Stimulated activated CD8-positive, alpha-beta memory T cell treated with anti-CD3 and anti-CD28 coated beads, Interleukin-2, amount 100 ng/mL, for 48 hours (primary cell): ENCODE measurements at places on chromosomes 3 and 15.

DNA sequence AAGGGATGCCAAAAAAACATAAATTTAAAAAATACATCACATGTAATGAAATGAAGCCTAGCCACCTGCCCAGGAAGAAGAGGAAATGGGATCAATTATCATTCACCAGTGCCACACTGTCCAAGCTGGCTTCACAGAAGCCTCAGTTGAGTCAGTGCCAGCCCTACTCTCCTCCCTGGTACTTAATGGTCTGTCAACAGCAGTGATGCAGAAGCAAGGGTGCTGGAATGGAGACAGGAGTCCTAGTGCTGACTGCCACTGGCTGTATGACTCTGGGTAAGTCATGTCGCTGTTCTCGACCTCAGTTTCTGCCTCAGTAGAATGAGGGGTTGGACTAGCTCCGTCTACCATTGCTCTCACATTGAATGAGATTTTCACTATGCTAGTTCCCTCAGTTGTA is 78.5 kb upstream of the LARS2 start:
- DNase-seq: no peak

DNA sequence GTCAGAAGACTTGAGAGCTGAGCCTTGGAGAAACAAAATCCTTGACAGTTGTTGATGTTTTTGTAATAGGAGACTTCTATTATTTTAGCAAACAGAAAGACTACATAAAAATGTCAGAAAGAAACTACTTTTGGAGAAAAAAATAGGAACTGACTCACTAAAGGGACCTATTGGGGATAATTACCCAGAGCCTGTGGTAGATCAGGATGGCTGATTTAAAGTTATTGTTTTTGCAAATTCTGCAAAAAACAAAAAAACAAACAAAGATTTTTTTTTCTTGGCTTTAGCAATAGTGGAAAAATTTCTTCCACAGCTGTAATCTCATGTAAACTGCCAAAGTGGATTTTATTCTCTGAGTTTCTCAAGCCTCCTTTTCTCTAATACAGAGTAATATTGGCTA is 101.5 kb upstream of the SATB1 start:
- DNase-seq: no peak

GRCh38 chr3:181711325-181712135 is at the start of gene SOX2:
SOX2 (plus strand) TSS chr3:181711925; CDS start chr3:181712361, 436 bp downstream.
- DNase-seq: no peak

- DNase-seq: no peak
Observed at GRCh38 chr15:70763950-70764730, 782 bp upstream of the UACA start.

- DNase-seq: no peak
Observed at GRCh38 chr3:27990837-27991236, 250.6 kb upstream of the CMC1 start.

- no peak for DNase-seq
Observed at GRCh38 chr3:46715507-46716175, 2.0 kb downstream of the PRSS50 start.

- DNase-seq: no peak
Observed at GRCh38 chr3:154301561-154301960, 22.7 kb downstream of the DHX36 start.

GRCh38 chr15:77858792-77859490 is 218.6 kb downstream of the TBC1D2B start:
- DNase-seq: no peak

DNA sequence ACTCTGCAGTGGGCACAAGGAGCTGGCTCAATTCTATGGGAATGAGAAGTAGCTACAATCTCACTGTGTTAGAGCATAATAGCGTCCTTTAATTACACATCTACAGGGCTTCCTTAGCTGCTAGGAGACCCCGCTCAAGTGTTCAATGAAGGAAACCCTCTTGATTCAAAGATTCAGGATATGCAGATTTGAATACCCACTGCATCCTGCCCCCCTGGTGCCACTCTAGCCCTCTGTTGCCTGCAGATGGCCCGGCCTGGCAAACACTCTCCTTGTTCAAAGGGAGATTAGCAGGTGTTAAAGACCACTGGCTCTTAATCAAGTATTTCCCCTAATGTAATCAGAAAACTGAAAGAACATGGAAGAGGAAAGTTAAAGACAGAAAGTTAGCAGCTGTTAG is 356.6 kb downstream of the VGLL3 start:
- DNase-seq: no peak

DNA sequence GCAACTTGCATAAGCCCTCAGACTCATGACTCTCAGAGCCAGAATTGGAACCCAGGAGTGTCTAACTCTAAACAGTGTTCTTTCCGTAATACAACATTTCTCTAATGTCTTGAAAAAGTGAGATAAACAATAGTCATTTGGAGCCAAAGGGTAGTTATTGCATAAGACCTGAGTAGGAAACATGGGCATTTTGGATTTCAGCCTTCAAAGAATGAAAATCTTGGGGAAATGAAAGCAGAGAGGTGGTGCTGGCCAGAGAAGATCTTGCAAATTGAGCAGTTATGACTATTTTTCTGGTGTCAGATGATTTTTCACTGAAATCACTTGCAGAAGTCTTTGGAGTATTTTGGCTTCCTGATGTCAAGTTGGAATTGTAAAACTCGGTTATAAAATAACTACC is 379.4 kb downstream of the DIPK2A start:
- no peak for DNase-seq

DNA sequence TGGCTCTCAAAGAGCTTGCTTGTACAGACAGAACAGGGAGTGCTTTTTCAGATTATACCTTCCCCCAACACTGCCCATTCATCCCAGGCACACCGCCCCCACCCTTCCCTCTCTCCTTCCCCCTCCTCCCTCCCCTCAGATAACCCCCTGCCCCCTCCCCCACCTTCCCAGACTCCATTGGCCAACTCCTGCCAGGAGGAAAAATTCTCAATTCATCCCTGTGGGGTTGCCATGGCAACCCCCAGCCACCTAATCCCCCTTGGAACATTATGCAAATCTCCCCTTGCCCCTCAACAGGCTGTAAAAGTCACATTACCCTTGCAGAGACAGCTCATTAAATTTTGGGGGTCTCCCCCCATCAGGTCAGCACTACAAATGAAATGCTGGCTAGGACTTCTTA is 14.3 kb downstream of the TLE3 start:
- DNase-seq: no peak

DNA sequence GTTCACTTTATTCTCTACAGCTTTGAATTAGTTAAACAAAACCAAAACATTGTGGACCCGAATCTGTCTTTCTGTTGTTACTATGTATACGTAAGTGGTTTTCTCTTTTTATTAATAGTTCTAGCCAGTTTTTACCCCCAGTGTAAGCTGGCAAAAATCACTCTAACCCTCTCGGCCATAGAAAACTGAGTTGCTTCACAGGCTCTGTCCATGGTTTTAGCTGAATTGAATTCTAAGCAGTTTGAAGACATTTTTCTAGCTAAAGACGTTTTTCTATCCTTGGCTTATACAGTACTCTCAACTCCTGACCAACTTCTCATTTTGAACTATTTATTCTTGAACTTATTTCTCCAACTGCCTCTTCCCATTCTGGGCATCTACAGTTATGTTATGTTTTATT is 62.9 kb downstream of the CDIN1 start:
- DNase-seq: no peak

DNA sequence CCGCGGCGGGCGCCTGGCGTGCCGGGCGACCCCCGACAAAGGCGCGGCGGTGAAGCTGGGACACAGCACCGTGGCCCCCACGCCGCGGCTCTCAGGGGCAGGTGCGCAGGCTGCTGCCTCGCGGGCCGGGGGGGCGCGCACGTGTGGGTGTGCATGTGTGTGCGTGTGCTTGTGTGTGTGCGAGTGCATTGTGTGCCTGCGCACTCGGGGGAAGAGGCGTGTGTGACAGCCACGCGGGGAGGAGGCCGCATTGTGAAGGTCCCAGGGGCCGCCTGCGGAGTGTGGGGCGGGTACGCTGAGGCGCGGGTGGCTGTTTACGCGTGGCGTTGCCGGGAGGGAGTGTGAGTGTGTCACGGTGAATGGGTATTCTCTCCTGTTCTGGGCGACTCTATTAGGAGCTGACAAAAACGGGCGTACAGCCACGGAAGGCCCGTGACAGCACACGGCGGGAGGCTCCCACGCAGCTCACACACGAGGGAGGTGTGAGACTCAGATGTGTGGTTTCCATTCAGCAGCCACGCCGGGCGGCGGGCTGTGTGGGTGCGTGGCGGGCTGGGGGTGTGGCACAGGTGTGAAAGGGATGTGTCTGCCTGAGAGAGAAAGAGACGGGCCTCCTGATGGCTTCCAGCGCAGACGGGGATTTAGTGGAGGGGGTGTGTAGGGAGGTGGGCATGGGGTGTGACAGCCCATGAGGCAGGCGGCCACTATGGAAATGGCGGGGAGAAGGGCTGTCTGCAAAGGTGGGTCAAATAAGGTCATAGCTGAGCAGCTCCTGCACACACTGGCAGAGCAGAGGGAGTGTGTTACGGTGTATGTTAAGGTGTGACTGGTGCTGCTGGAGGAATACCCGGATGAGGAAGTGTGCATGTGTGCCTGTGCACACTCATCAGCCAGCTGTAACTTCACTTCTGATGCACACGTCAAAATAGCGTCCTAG is 750 bp downstream of the PODXL2 start:
- no peak for DNase-seq

GRCh38 chr3:181212271-181212670 is 222.7 kb upstream of the DNAJC19 start:
- no peak for DNase-seq

GRCh38 chr3:14768182-14768790 is 50.5 kb upstream of the FGD5 start:
- no peak for DNase-seq

GRCh38 chr15:31481142-31481541 is 154.5 kb downstream of the KLF13 start:
- DNase-seq: no peak

- peak; percentile 27 for DNase-seq
Observed at GRCh38 chr3:195133462-195133861, 137.5 kb downstream of the XXYLT1 start.

DNA sequence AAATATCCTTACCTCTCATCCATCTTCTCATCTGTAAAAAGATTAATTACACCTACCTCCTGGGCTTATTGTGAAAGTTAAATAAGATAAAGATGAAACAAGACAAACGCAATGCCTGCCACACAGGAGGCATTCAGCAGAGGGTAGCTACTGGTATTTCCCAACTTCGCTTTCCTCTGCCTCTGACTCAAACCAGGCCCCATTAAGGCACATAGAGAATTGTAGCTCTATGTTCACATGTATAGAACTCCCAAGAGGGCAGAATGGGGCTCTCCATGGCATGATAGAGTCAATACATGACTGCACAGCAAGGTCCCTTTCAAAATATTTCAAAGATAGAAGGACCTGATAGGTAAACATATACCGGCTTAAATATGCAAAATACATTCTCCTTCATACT is 1.4 kb downstream of the LYSMD2 start:
- DNase-seq: no peak

DNA sequence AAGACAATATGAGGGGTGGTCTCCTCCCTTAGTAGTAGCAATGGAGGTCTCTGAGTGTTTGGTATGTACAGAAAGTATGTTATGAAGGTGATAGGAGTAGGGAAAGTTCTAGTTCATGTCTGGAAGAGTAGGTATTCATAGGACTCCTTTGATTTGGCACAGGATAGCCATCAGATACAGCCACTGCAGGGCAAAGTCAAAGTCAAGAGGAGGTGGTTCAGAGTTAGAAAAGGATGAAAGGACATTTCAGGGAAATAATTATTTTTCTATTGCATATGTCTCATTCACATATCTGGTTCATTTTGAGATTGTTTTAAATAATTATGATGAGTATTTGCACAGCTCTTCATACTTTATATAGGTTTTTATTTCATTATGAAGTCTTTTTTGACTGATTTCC is 381.1 kb downstream of the MFSD1 start:
- DNase-seq: no peak

DNA sequence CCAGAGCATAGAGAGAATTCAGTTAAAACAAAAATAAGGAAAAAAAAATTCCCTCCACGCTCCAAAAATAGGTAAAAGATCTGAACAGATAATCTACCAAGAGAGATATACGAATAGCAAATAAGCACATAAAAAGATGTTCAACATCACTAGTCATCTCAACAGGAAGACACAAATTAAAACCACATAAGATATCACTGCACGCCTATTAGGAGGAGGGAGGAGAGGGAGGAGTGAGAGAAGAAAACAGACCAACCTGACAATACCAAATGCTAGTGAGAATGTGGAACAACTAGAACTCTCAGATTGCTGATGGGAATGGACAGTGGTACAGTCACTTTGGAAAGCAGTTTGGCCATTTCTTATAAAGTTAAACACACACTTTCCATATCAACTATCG is 212.5 kb downstream of the FMN1 start:
- no peak for DNase-seq

DNA sequence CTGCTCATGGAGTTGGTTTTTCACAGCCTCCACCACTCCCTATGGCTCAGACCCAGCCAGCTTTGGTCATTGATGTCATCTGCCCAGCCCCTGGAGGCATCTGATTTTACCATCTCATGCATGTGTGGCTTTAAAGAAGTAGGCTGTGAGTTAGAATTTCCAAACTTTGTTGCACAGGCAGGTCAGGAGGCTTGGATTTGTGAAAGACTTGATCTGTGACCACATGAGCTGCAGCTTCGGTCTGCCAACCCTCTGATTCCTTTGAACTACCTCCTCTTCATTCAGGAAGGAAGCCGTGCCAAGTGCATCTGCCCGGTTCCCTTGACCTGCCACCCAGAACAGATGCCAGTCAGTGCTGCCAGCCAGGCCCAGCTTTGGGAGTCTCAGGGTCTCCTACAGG is 9.2 kb downstream of the CTXND1 start:
- DNase-seq: no peak

DNA sequence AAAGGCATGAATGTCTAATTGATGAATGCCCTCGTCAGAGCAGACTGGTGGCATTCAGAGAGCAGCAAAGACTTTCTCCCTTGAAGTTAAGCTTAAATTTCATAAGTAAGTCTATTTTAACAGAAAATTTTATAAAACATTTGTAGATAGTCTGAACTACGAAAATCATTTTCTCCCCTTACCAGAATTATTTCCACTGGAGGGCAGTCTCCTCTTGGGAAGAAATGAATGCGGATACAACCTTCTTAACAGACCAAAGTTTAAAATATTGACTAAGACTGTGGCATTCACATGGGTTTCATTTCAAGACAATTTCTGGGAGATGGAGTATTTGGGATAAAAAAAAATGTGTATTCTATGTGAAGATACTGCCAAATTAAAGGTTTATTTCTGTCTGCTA is 669.0 kb downstream of the FHIT start:
- DNase-seq: no peak

- no peak for DNase-seq
Observed at GRCh38 chr3:196499061-196499460, 4.5 kb downstream of the RNF168 start.

DNA sequence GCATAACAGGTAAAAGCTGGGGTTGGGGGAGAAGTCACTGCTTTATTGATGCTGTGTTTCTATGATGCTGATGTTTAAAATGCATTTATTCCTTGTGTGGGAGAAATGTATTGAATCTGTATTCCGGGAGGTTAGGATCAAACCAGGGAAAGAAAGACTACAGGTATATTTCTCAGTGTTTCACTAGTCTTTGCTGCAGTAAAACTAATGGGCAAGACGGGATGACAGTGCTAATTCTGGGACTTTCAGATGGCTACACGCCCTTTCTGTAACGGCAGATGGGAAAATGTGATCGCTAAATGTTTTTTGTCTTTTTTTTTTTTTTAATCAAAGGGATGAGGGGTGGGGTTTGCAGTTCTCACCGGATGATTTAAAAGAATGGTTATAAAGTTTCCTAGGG is 393 bp downstream of the CNTN6 start:
- no peak for DNase-seq
